ENCODE measurements at places on chromosomes 2 and 18.
A peak's percentile ranks its signal among the peaks of the same experiment; 100 is the strongest.

- DNase-seq = no peak
Observed at GRCh38 chr18:32520771-32521170, 50.1 kb upstream of the GAREM1 start.

DNA sequence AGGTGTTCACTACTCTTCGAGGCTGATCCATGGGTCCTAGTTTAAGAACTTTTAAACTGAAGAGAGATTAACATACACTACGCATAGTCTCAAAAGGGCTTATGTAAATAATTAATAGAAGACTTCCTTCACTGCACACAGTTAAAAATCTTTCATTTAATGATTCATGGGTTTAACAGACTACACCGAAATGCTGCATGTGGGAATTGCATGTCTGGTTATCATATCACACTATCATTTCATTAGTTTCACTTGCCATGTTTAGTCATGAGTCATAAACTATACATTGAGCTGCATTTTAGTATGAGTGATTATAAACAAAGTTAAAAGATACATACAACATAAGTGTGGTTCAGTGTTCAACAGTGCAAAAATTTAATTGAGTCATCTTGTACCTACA is 31.2 kb downstream of the GLS start:
- no peak for DNase-seq

DNA sequence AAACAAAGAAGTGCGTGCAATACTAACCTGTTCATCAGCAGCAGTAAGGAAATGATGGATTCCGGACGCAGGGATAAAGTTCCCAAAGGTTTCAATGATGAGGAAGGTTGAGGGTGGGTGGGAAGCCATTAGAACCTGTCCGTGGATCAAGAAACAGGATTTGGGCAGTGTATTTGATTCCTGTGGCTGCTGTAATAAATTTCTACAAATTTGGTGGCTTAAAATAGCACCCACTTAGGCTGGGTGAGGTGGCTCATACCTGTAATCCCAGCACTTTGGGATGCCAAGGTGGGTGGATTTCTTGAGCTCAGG is 5.1 kb upstream of the SDC1 start:
- DNase-seq = no peak

DNA sequence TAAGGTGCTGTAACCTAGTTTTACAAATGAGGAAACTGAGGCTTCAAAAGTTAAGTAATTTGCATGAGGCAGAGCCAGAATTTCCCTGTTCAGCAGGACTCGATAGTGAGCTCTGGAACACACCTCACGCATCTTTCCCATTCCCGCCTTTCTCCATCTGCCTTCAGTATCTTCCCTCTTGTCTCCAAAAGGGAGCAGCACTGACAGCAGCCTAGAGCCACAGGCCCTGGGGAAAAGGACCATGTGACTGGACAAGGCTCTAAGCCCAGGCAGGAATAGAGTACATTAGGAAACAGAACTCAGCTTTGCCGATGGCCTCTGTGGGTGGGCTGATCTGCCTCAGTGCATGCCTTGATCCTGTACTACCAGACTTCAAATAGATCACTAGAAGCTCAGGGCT is 21.5 kb downstream of the GPR155 start:
- no peak for DNase-seq

DNA sequence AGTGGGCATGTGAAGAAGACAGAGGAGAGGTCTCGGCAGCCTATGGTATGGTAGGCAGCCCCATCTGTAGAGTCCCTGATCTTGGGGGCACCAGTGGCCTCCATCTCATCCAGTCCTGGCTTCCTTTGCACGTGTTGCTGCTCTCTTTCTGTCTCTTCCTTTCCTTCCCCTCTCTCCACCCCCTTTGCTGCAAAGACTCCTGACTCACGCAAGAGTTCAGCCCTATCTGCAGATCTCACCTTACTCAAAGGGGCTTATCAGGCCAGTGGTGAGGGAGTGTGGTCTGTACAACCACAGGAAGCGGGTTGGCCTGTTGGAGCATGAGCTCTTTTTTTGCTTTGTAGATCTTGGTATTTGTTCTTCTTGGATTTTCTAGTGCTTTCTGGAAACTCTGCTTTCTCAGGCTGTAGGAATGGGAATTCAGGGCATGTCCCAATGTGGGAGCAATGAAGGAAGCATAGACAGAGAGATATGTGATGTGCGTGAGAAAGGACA is 14.6 kb upstream of the NT5DC4 start:
- no peak for DNase-seq

DNA sequence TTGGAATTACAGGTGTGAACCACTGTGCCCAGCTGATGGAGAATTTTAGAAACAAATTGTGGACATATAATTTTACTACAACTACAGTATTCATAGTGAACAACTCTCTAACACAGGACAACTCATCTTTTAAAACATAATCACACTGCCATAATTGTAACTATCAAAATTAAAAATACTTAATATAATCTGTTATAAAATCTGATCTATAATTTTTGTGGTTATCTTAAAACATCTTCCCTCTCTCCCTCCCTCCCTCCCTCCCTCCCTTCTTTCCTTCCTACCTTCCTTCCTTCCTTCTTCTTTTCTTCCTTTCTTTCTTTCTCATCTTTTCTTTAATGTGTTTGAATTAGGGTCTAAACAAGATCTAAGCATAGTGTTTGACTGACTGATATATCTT is 577.7 kb downstream of the CNTNAP5 start:
- DNase-seq = no peak

GRCh38 chr2:164456619-164457018 is 164.7 kb downstream of the GRB14 start:
- DNase-seq = no peak

- no peak for DNase-seq
Observed at GRCh38 chr2:157231476-157231875, 26.0 kb upstream of the GALNT5 start.

GRCh38 chr2:224263571-224264043 is 138.3 kb downstream of the FAM124B start:
- no peak for DNase-seq

DNA sequence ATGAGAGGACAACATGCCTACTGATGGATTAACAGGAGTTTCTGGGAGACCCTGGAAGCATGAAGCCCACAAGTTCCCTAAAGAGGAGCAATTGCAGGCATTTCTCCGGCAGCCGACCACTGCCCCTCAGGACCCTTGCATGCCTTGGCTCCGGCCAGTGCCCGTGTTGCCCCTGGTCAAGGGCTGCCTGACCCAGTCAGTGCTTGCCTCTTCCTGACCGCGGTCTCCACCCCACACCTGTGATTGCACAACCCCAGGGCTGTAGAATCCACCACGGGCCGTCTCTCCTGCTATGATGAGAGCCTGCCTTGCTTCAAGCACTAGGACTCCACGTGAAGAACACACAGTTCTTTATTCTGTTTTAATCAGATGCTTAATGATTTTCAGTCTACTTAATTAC is 127.5 kb downstream of the GLI2 start:
- no peak for DNase-seq

DNA sequence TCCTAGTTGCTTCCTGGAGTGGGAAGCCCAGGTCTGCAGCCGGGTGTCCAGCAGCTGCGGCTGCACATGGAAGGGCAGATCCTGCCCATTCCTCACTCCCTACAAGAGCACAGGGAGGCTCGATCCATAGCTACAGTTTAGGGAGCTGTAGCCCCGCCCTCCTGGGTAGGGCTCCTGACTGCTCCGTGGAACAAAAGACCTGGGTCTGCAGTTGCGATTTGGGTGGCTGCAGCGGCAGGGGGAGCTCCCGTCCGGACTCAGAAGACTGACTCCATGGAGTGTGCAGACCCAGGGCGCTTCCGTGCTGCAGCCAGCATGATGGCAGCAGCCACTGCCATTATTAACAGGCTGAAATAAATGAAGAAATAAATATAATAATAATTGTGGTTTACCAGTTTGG is 157.3 kb downstream of the CTNNA2 start:
- no peak for DNase-seq

DNA sequence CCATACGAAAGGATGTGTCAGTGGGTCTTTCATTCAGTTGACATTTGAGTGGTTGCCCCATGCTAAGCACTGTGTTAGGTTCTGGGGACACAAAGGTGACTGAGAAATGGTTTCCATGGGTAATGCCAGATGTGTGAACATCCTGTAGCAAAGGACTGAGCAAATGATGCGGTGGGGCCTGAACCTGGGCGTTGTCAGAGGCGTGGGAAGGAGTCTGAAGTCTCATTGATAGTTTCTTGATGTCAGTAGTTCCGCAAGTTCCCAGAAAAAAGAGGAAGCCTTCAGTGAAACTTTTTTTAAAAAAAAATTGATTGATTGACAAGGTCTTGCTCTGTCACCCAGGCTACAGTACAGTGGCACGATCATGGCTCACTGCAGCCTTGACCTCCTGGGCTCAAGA is 56.9 kb downstream of the LIMS1 start:
- no peak for DNase-seq

DNA sequence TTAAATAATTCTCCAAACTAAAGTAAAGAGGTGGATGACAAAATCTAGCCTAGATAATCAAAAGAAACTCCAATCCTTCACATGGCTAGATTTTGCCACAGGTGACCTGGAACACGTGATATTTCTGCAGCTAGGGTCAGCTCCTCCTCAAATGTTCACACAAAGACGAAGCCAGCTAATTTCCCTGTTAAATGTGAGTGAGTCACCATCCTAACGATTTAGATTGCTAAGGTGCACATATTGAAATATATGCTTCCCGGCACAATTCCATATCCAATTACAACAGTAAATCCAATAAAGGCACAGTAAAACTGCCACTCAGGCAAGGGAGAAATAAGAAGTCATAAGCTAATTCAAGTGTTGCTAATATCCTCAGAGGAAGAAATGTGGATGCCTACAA is 28.7 kb downstream of the IKZF2 start:
- DNase-seq = no peak

DNA sequence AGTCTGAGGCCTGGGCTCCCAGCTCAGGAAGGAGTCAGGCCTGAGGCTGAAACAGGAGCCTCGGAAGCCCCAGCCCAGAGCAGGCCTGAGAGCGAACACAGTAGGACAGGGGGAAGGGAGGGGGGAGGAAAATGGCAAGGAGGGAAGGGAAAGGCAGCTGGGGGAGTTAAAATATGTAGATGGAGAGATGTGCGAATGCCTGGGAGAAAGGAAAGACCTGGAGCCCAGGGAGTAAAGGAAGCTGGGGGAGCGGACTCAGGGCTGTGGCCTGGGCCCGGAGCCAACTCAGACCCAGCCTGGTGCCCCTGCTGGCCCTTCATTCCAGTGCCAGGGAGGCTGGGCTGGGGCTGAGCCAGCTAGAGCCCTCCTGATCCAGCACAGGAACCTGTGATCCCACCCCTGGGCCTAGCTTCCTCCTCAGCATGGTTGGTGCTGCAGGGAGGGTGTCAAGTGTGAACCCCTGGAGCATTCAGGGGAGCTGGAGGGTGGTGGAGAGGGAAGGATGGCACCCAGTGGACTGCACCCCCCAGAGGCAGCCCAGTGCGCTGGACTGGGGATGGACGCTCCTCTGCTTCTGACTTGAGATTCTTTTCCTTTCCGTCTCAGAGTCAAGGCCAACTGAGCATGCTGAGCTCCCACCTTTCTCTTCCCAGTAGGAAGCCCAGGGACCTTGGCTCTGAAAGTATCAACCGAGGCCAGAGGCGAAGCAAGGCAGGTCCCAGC is 46.3 kb downstream of the EMX1 start:
- no peak for DNase-seq

GRCh38 chr2:155412598-155412997 is 714.1 kb downstream of the KCNJ3 start:
- DNase-seq = no peak

GRCh38 chr18:2914185-2914880 is 67.5 kb downstream of the EMILIN2 start:
- no peak for DNase-seq

GRCh38 chr18:9017167-9017904 is 85.2 kb upstream of the NDUFV2 start:
- DNase-seq = peak; percentile 18

GRCh38 chr2:110124939-110125691 is 9.5 kb upstream of the MALL start:
- no peak for DNase-seq

DNA sequence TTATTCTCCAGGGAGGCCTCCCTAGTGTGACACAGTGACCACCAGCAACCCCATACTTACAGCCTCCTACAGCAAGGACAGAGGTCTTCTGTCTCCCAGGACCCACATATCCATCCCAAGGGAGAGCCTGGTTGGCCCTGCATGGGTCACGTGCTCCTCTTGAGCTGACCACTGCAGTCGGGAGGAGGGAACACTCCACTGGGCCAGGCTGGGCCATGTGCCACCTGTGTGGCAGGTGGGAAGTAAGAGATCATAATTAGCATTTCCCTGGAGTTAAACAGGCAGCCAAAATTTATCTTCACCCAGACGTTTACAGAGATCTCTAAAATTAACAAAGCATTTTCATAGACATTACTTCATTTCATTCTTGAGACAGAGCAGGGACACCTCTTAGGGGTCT is 33.4 kb upstream of the MLPH start:
- DNase-seq = no peak

DNA sequence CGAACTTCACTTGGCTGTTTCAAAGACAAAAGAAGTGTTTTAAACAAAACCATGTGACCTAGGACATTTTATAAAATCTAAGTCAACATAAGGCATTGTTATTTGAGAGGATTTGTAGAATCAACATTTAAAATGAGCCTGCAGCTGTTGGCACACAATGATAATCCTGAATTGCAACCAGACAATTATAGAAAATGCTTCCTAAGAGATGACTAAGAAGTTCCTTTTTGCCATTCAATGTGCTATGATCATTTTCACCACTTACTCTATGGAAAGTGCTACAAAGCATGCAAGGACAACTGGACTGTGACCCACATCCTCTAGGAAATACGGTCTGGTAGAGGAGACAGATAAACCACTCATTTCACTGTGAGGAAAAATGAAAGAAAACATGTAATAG is 246.4 kb downstream of the CDH20 start:
- DNase-seq = no peak

DNA sequence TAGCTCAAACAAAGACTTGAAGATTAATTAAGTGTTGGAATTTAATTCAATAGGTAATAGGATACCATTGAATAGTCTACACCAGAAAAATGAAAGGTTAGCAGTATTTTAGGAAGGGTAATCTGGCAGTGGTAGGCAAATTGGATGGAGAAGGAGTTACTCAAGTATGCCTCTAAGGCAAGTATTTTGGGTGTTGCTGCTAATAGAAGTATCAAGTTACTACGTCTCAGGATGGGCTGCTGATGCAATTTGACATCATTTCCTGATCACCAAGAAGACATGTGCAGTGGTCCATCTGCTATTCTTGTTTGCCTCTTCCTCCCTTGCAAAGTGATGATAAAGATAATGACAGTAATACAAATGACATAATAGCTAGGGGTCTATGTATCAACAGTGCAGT is 485.3 kb downstream of the TGIF1 start:
- no peak for DNase-seq

- no peak for DNase-seq
Observed at GRCh38 chr2:177036747-177037146, 175.8 kb upstream of the HNRNPA3 start.

DNA sequence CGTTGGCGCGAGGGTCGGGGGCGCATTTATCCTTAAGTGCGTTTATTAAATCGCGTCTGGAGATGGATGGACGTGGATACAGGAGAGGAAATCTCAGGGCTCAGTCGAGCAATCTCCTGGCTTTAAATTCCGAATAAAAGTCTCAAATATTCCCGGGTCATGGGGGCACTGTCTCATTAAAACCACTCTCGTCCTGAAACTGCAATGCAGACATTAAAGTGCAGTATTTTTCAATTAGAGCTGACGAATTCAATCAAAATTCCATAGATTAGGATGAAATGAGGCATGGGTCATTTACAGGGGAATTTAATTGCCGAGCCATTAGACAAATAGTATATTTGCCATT is 10.7 kb upstream of the GBX2 start:
- no peak for DNase-seq

Measured in stimulated activated CD4-positive, alpha-beta T cell treated with anti-CD3 and anti-CD28 coated beads, TNF-alpha, amount 100 ng/mL, for 1 hour (primary cell).